ENCODE measurements at places on chromosomes 3 and 15. TPM values are rescaled to one million over a fixed set of nuclear protein-coding genes. Genes with fewer than 3 reads are reported as not detected.

Gene IL5RA
- 0.08 TPM for polyA plus RNA-seq

Gene SLC2A2
- polyA plus RNA-seq: not detected

Gene VILL
- 0.96 TPM for polyA plus RNA-seq

Gene ECE2
- not detected for polyA plus RNA-seq

Gene TMEM212
- not detected for polyA plus RNA-seq

- no peak for DNase-seq
Measured at GRCh38 chr15:42508263-42508690, 12.8 kb downstream of the SNAP23 start.

DNA sequence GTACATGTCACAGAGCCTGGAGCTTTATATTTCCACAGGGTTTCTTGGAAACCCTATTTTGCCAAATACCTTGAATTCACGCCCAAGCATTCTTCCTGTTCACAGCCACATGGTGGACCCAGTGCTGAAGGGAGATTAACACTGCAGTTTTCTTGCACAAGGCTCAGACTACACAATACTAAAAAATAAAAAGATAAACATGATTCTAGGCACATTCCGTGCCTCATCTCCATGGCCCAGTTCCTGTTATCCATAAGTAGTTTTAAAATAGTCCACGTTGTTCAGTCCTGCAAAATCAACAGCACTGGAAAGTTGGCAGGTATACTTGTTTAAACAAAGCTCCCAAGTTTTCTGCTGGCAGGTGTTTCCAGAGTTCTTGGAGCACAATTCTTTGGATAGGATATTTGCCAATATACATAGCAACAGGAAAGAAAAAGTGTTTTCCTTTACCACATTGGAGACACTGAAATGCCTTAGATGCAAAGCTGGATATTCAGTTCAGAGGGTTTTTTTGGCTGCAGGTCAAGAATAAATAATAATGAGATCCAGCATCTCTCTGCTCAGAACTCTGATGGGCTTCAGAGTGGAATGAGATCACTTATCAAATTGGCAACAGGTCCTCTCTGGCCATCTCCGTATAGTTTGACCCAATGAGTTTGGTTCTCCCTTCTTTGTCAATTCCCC lies 88.1 kb upstream of the TGFBR2 start:
- DNase-seq: no peak

- no peak for DNase-seq
Measured at GRCh38 chr3:6262010-6262409, 598.9 kb upstream of the GRM7 start.

- DNase-seq: peak; percentile 38
Measured at GRCh38 chr15:90681480-90681879, 35.7 kb upstream of the BLM start.

DNA sequence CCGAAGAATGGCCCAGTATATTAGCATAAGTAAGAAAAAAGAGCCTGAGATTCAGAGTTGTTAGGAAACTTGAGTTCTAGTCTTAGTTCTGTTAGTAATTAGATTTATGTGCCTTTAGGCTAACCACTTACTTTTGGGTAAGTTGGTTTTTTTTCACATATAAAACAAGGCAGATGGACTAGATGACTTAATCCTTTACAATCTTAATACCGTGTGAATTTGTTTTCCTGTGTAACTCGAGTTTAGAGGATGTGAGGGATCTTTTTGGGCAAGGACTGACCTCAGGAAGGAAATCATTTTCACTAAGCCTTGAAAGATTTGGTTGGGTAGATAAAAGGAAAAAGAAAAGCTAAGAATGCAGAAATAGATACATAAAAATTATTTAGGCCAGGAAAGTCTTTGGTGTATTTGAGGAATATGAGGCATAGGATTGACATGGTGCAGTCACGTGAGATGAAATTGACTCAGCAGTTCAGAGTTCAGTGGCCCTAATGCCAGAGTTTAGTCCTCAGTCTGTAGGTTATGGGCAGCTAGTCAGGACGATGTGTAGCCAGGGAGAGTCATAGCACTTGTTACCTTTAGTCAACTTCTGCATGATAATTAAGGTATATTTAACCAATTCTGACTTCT lies 34.6 kb downstream of the PAK2 start:
- DNase-seq: no peak

- no peak for DNase-seq
Measured at GRCh38 chr15:28085489-28086174, 13.5 kb downstream of the OCA2 start.

- no peak for DNase-seq
Measured at GRCh38 chr3:70179111-70179510, 133.3 kb downstream of the MDFIC2 start.

- DNase-seq: no peak
Measured at GRCh38 chr3:118942671-118943070, 92.0 kb downstream of the IGSF11 start.

GRCh38 chr3:190065204-190065603 lies 55.5 kb downstream of the P3H2 start:
- DNase-seq: no peak

DNA sequence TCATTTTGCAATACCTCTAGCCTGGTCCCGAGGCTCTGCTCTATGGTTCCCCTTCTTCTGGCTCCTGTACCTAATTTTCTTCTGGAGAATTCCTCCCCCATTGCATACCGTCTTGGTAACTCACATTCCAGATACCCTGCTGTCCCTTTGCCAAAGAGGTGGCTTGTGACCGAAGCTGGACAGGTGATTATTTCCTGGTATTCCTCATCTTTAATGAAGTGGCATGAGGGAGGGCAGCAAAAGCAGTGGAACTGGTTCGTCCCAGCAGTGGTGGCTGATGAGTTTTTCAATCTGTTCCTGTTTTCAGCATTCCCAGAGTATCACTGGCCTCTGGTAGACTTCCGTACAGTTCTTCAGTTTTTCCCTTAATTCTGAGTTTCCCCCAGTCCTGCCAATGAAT lies 186.2 kb upstream of the CADPS start:
- DNase-seq: no peak

DNA sequence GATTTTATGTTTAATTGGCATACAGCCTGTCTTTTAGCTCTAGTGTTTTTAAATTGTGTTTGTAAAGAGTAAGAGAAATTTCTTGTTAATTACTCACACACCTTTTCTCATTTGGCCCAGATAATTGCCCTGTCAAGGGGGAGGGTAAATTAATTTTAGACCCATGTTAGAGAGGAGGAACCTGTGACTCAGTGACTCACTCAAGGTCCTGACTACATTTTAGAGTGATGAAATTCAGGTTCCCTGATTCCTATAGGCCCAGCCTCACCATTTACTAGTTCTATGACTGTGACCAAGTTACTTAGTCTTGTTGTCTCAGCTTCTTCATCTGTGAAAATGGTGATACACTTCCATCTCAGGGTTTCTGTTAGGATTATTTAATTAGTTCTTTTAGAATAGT lies 125.2 kb upstream of the DPH6 start:
- no peak for DNase-seq

GRCh38 chr15:89400116-89400781 lies 65.6 kb upstream of the POLG start:
- no peak for DNase-seq

Data from psoas muscle (tissue), 8 donors.